ENCODE measurements at places on chromosomes 5 and 9.

DNA sequence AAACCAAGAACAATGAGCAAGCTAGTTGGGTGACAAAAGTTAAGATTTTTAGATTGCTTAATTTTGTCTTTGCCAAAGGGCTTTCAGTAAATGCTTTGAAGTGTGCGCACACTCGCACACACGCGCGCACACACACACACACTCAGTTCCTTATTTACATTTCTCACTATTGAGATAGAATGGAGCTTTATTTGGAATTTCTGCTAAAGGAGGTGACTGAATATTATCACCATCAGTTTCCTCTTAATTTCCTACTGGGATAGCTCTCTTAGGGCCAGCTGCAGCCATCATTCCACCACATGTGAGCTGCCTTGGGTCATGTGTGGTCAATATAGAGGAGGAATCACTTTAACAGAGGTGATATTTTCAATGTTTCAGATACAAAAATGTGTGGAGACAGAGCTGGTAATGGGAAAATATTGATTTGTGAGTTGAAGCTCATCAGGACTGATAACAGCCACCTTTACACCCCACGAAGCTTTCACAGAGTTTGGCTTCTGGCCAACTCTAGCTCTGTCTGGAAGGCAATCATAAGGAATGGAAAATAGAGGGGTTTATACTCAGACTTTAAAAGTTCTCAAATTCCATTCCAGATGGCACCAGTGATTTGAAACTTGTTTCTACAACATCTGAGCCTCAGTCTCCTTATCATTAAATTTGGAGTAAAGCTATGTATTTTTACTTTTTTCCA, 99.9 kb downstream of the MACIR start:
- no peak for DNase-seq

- no peak for DNase-seq
These were observed 636.4 kb upstream of the ARRDC3 start for GRCh38 chr5:92019376-92019990.

- peak; percentile 51 for DNase-seq
These were observed 132.7 kb downstream of the PDE4D start for GRCh38 chr5:59760785-59761348.

DNA sequence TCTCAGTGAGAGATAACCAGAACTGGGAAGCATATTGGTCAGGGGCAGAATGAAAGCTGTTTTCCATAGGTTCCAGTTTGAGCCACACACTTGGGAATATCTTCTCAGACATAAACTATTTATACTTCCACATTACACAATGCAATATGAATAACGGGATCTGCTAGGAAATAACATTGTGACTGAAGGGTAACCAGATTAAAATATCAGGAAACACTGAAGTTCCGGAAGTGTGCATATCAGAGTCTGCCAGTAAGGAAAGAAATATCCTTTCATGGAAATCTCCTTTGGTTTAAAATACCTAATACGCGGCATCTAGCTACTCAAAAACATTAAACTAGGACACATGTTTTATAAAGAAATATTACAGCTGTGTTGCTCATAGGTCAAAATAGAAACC, 56.3 kb downstream of the ST8SIA4 start:
- no peak for DNase-seq

- peak; percentile 76 for DNase-seq
These were observed 24.5 kb upstream of the NRARP start for GRCh38 chr9:137326445-137327065.

DNA sequence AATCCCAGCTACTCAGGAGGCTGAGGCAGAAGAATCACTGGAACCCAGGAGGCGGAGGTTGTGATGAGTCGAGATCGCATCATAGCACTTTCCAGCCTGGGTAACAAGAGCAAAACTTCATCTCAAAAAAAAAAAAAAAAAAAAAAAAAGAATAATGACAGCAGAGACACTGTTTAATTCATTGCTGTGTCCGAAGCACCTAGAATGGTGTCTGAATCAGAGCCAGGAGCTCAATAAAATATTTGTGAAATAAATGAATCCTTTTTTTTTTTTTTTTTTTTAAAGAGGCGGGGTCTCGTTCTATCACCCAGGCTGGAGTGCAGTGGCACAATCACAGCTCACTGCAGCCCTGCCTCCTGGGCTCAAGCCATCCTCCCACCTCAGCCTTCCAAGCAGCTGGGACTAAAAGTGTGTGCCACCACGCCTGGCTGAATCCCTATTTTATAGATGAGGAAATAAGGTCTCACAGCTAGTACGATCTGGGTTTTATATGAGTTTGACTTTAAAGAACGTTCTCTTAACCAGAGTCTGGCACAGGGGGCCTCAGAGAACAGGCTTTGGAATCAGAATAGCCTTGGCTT, 47.8 kb downstream of the THOC3 start:
- no peak for DNase-seq

DNA sequence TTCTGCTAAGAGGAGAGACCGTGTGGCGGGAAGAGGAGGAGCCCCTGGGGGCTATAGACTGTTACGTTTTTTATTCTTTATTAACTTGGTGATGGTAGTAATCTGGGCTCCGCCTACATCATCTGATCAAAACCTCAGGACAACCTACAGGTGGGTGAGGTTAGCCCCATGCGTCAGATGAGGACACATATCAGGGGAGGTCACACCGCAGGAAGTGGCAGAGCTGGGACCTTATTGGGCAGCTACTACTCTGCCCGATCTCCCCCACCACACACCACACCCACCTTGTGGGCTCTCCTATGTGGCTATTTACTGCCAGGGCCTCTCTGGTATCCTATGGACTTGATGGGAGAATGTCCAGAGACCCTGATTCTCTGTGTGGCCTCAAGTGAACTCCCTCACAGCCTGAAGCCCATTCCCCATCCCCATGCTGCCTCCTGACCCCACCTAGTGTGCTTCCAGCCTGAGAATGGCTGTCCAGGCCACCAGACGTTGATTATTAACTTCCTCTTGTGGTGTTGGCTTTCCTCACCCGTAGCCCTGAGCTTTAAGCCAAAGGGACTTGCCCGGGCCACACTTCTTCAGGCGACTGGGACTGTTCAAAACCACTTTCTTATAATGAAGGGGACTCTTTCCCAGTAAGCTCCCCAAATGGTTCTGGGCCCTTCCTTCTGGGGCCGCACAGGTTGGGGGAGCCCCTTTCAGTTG, 8.2 kb downstream of the UNC5A start:
- peak; percentile 4 for DNase-seq

DNA sequence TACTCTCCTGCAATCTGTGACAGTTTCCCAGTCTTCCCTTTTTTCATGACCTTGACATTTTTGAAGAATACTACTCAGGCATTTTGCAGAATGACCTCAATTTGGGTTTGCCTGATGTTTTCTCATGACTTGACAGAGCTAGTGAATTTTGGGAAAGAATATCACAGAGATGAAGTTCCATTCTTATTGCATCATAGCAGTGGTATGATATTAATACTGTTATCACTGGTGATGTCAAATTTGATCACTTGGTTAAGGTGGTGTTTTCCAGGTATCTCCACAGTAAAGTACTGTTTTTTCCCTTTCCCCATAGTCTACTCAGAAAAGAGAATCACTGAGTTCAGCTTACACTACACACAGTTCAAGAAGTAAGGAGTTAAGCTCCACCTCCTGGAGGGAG, 56.2 kb upstream of the XPA start:
- DNase-seq, result no peak

- DNase-seq, result no peak
These were observed 1229.8 kb upstream of the WWC1 start for GRCh38 chr5:167061695-167062094.

- peak; percentile 72 for DNase-seq
These were observed 11.9 kb downstream of the TNFAIP8 start for GRCh38 chr5:119367502-119368237.

GRCh38 chr9:90834828-90835595, 33.4 kb downstream of the SYK start:
- DNase-seq, result no peak

GRCh38 chr5:103090791-103091190, 29.1 kb downstream of the GIN1 start:
- no peak for DNase-seq

GRCh38 chr9:13278368-13279246, 885 bp downstream of the MPDZ start:
- no peak for DNase-seq
